ENCODE measurements at places on chromosomes 5 and 9.

- no peak for DNase-seq
Measured at GRCh38 chr5:77168161-77168878, 42.2 kb upstream of the PDE8B start.

GRCh38 chr5:21810737-21811316 lies 1042.3 kb downstream of the CDH12 start:
- DNase-seq = no peak

- DNase-seq = no peak
Measured at GRCh38 chr5:95725071-95725820, 5.9 kb upstream of the RHOBTB3 start.

DNA sequence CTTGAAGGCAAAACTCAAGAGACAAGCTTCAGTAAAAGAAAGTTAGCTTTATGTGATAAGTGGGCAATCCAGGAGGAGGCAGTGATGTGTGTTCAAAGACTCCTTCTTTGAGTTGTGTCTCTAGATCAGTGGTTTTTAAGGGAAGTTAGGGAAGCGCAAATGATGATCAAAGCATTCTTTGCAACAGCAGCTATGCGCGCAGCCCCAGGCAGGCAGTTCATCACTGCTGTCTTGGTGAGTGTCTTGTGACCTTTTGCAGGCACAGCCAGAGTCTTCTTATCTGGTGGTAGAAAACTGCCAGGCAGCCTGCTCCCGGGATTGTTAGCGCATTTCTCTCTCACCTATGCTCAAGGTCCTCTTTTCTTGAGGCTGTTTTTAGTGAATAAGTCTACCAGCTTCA lies 40.3 kb upstream of the CLK4 start:
- DNase-seq = no peak

DNA sequence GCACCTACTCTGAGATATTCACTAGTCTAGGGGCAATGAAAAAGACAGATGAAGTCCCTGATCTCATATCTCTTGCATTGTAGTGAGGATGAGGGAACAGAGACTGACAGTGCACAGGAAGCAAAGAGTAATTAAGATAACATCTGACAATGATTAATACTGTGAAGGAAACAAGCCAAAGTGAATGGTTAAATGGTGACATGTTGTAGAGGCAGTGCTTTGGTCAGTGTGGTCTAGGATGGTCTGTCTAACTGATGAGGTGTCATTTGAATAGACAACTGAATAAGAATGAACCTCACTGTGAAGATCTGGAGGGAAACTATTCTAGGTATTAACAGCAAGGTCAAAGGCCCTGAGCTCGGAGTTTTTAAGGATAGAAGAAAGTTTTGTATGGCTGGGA lies 333.3 kb upstream of the GRIA1 start:
- no peak for DNase-seq

- no peak for DNase-seq
Measured at GRCh38 chr9:99752417-99753109, 69.1 kb upstream of the NR4A3 start.

GRCh38 chr5:27144456-27144855 lies 106.1 kb upstream of the CDH9 start:
- DNase-seq = no peak

GRCh38 chr9:136622538-136622948 lies 40.2 kb upstream of the EGFL7 start:
- no peak for DNase-seq

- peak; percentile 89 for DNase-seq
Measured at GRCh38 chr5:82406205-82406773, 128.1 kb upstream of the RPS23 start.

- DNase-seq = no peak
Measured at GRCh38 chr5:140145818-140146522, 20.2 kb downstream of the IGIP start.

- peak; percentile 98 for DNase-seq
Measured at GRCh38 chr5:91280362-91281269, 102.5 kb downstream of the ARRDC3 start.

- DNase-seq = no peak
Measured at GRCh38 chr9:120925535-120926396, 830 bp downstream of the TRAF1 start.

DNA sequence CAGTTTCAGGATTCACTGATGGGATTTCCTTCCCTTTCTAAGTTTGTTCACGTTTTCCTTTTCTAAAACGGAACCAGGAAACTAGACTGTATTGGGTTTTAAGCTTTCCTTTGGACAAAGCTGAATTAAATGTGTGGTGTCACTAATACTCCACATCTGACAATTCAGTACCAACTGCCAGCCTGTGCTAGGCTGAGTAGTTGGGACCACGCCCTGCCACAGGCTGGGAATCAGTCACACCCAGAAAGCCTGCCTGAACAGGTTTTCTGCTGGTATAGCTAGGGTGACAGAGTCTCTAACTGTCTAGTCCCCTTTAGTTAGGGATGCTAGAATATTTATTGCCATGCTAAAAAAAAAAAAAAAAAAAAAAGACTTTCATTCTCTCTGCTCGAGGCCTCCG lies 15.6 kb downstream of the SPACA9 start:
- DNase-seq = no peak

GRCh38 chr5:117207088-117207668 lies 632.6 kb upstream of the SEMA6A start:
- DNase-seq = no peak

- DNase-seq = peak; percentile 57
Measured at GRCh38 chr9:16521868-16522411, 348.5 kb downstream of the BNC2 start.

DNA sequence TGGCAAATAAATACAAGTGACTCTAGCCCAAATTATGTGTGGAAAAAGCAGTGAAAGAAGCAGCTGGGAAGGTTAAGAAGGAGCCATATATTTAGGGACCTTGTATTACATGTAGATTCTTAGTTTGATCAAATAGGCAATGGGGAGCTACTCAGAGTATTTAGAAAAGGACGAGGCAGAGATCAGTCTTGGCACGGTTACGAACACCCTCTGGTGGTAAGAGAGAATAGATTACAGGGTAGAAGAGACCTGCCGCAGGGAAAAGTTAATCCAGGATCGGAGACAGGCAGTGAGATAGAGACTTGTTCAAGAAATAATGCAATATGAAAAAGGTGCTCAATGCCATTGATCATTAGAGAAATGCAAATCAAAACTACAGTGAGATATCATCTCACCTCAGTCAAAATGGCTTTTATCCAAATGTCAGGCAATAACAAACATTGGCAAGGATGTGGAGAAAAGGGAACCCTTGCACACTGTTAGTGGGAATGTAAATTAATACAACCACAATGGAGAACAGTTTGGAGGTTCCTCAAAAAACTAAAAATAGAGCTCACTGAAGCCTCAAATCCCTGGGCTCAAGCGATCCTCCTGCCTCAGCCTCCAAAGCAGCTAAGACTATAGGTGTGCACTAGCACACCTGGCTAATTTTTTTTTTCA lies 12.0 kb downstream of the INIP start:
- DNase-seq = no peak

DNA sequence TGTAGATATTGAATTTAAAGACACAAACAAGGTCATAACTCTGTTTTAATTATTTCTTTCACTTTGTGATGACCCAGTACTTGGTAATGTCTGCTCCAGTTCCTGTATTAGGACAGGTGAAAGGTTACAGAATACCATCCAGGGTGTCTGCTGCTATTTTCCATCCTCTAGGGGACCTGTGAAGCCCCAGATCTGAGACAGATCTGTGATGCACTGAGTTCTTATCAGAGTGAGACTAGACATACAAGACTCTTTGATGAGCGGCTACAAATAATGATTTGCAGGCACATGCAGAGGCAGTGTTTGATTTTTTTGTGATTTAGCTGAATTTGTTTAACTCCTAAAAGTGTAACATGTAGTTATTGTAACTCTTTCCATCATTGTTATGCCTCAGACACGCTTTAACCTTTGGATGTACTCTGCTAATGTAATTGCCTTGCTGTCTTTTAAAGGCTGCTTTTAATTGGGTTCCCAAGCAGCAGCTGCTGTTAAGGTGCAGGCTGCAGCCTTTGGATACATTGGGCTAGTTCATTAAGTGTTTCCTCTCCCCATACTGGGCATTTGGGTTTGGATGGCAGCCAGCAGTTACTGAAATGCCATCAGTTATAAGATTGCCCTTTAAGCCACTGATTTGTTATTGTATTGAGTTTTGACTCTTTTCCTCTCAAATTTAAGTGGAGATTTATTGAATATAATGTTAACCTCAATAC lies 63.3 kb downstream of the RASGRF2 start:
- DNase-seq = no peak

DNA sequence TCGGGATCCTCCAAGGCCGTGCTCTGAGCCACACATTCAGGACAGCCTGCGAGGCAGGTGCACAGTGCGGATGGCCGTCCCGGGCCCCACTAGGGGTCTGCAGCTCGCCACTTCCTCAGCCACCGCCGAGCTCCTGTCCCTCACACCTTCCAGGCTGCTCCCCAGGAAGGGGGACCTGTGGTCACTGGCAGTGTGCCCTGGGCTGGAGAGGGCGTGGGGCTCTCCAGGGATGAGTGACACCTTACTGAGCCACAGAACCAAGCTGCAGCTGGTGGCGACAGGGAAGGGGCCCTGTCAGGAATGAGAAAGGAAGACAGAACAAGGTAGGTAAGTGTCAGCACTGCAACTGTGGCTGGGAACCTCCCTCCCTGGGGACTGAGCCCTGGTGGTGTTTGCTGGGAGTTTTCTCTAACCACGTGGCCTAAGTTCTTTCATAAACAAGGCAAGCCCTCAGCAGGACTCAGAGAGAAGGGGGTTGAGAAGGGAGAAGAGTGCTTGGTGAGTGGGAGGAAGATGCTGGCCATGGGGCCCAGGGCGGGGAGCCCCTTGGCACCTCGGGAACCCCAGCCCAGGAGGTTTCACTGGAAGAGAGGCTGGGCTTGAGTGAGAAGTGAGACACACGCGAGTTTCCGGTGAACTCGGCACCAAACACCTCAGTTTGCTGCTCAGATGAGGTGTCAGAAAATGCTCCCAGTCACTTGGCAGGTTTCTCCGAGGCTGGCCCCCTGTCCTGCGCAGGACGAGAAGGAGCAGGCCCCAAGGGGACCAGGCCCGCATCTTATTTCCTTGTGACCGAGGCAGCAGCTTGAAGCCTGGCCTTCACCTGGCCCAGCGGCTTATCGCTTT lies 5.2 kb downstream of the IL13 start:
- no peak for DNase-seq

GRCh38 chr5:149203921-149204441 lies 62.7 kb downstream of the ABLIM3 start:
- no peak for DNase-seq

- no peak for DNase-seq
Measured at GRCh38 chr9:76943054-76943453, 37.1 kb upstream of the PRUNE2 start.

Data from RWPE2 (cell line).